Ovary (tissue), 10 donors: ENCODE measurements at places on chromosomes 3 and 15. TPM values are rescaled to one million over a fixed set of nuclear protein-coding genes. Genes with fewer than 3 reads are reported as not detected.

DNA sequence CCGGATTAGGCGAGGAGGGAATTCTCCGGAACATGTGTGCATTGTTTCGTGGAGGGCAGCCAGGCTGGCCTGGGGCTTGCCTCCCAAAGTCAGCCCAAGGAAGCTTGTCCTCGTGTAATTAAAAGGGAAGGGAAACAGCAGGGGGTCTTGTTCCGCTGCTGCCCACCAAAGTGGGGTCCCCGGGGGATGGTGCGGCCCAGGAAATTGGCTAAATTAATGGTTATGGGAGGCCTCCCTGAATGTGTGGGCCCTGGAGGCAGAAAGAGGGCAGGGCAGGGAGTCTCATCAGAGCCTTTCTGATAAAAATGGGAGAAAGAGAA, 118.1 kb downstream of the OPA1 start:
- DNase-seq, result no peak
- no peaks in the 10 kb centered on the region for H3K27me3 ChIP-seq
- no peak overlapping the region for H3K27ac ChIP-seq
- H3K4me1 ChIP-seq, result peaks cover 2% of the 10 kb centered on the region

- H3K36me3 ChIP-seq, result no peaks in the 10 kb centered on the region
- no peak for DNase-seq
- H3K27ac ChIP-seq, result no peak overlapping the region
Measured at GRCh38 chr3:168709073-168709472, 613.3 kb upstream of the GOLIM4 start.

DNA sequence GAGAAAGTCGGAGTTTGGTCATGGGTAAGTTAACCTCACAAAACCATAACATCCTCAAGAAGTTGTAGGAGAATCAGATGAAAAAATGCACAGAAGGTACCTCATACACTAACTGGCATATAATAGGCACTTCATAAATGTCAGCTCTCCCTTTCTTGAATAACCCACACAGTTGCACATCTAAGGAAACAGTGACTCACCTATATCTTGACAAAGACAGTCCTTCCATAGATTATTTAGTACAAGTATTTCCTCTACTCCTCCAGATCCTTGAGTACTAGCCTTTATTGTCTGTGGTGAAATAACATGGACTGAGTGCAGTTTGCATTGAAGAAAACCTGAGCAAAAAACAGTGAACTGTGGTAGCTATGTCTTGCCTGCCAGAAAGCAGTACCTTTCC, 46.6 kb downstream of the MAGI1 start:
- H3K27me3 ChIP-seq, result no peaks in the 10 kb centered on the region
- no peaks in the 10 kb centered on the region for H3K36me3 ChIP-seq
- no peak overlapping the region for H3K27ac ChIP-seq
- no peak overlapping the region for H3K4me3 ChIP-seq
- no peaks in the 10 kb centered on the region for H3K4me1 ChIP-seq

DNA sequence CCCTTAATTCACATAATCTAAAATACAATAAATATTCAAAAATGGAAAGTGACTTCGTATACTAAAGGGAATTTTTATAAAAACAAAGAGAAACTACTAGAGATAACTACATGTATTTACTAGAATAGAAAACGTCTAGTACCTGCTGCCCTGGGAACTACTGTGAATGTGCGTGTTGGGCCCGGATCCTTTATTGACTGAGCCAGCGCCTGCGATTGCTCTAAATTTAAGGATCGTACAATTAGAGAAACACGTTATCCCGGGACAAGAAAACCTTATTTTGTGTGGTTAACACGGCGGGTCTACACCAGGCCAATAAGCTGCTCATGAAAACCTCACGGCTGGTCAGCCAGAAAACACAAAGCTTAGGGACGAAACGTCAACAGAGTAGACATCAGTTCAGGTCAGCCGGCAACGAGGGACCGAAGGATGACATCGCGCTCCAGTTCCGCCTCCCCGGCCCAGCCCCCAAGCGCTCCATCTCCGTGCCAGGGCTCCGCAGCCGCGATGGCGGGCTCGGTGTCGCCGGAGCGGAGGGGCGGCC, 555 bp downstream of the TM2D3 start:
- no peak for DNase-seq
- H3K4me1 ChIP-seq, result peaks cover 7% of the 10 kb centered on the region
- H3K27ac ChIP-seq, result peak overlapping the region; percentile 60
- no peaks in the 10 kb centered on the region for H3K36me3 ChIP-seq
- H3K27me3 ChIP-seq, result no peaks in the 10 kb centered on the region

DNA sequence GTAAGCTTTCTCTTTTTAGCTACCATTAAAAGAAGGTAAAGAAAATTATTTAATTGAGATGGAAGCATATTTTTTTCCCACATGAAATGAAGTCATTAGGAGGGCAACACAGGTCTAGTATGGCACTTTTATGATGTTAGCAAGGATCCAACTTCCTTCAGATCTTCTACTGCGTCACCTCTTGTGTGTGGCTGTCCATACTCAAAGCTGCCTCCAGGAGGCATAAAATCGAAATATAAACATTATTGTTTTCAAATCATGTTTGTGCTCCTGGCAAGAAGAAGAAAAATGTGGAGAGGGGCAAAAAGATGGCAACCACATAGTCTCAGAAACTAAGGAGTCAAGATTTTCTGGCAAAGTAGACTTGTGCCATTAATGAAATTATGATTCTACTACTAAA, 791.7 kb upstream of the EPHA6 start:
- no peak overlapping the region for H3K27ac ChIP-seq
- DNase-seq, result no peak
- H3K36me3 ChIP-seq, result no peaks in the 10 kb centered on the region
- no peak overlapping the region for H3K4me3 ChIP-seq

DNA sequence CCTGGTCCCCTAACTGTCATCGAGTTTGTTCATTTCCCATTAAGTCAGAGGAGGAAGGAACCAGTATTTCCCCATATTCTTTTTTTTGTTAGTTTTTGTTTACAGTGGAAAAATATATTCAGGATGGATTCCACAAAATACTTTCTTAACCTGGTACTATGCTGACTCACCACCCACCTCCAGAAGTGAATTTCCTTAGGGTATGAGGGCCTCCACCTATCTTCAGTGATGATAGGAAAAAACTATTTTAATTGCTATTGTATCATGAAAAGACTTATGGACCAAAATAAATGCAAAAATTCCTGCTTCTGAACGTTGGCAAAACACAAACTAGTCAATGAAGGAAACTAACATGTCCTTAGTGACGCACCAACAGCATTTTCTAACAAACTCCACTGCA, 64.2 kb upstream of the FOXP1 start:
- H3K4me3 ChIP-seq, result no peak overlapping the region
- H3K27ac ChIP-seq, result no peak overlapping the region
- no peaks in the 10 kb centered on the region for H3K4me1 ChIP-seq
- H3K27me3 ChIP-seq, result no peaks in the 10 kb centered on the region
- no peaks in the 10 kb centered on the region for H3K36me3 ChIP-seq

DNA sequence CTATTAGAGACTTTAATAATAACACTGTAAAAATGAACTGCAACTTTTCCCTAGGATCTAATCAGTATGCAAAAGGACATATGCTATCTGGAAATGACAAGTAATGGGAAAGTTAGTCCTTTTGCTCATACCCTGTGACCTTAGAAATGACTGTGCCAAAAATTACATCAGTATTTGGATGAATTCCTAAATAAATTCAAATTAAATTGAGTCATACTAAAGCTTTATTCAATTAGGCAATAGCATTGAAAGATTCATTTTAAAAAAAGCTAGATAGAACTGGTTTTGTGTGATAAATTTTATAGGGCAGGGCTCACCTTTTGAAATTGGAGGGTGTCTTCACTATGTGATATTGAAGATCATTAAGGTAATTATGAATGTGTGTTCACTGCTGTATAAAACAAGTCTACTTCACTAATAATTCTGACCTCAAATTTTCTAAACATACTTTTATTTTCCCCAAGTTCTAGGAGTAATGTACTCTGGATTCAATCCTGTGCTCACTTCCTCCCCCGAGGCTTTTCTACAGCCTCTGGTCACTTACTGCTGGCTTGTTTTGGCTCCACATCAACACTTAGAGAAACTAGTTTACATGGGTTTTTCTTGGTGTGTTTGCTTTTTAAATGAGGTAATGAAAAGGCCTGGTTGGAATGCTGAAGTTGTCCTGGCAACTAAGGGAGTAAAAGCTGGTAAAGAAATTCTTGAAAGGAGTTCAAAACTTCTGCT, 44.4 kb upstream of the SPTSSB start:
- H3K36me3 ChIP-seq, result no peaks in the 10 kb centered on the region
- no peaks in the 10 kb centered on the region for H3K4me1 ChIP-seq
- no peak overlapping the region for H3K4me3 ChIP-seq
- H3K27ac ChIP-seq, result no peak overlapping the region

- no peak for DNase-seq
- H3K4me3 ChIP-seq, result no peak overlapping the region
- no peaks in the 10 kb centered on the region for H3K36me3 ChIP-seq
- no peak overlapping the region for H3K27ac ChIP-seq
Measured at GRCh38 chr3:49628249-49628648, 45.9 kb upstream of the APEH start.

DNA sequence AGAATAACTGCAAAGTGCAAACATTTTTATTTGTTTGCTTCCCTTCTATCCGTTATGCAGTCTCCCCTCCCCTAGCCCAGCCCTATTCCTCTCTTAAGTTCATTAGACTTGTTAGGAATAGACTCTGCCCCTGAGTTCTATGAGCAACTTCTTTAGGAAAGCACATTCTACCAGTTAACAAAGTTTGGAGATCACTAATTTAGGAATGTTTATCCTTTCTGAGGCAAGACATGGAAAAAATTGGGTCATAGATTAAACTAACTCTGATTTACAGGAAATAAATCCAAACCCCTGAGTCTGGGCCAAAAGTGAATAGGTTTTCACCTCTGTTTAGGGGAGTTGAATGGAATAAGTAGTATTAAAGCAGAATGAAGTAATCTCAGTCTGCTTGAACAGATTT, 34.4 kb downstream of the C3orf80 start:
- H3K4me1 ChIP-seq, result no peaks in the 10 kb centered on the region
- no peaks in the 10 kb centered on the region for H3K27me3 ChIP-seq
- no peaks in the 10 kb centered on the region for H3K36me3 ChIP-seq
- no peak overlapping the region for H3K4me3 ChIP-seq

DNA sequence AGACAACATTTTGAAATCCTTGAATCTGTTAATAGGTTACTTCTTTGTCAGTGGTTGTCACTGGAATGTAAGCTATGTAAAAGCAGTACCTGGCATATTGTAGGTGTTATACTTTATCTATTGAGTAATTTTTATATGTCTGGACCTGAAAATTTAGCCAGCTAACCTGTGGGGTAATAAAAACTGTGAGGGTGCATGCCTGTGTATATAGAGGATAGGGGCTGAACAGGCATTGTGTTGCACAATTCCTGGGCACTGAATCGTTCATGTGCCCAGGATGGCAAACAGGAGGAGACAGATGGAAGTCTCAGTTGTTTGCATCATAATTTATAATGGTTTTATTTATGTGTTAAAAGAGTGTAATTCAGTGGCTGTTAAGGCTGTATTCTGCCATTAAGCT, 67.1 kb downstream of the ARMC8 start:
- no peaks in the 10 kb centered on the region for H3K27me3 ChIP-seq
- no peaks in the 10 kb centered on the region for H3K36me3 ChIP-seq
- no peaks in the 10 kb centered on the region for H3K4me1 ChIP-seq
- DNase-seq, result no peak
- H3K4me3 ChIP-seq, result no peak overlapping the region

GRCh38 chr15:45653702-45654424, 19.0 kb downstream of the SQOR start:
- no peak overlapping the region for H3K27ac ChIP-seq
- no peaks in the 10 kb centered on the region for H3K36me3 ChIP-seq
- H3K4me1 ChIP-seq, result peaks cover 2% of the 10 kb centered on the region

DNA sequence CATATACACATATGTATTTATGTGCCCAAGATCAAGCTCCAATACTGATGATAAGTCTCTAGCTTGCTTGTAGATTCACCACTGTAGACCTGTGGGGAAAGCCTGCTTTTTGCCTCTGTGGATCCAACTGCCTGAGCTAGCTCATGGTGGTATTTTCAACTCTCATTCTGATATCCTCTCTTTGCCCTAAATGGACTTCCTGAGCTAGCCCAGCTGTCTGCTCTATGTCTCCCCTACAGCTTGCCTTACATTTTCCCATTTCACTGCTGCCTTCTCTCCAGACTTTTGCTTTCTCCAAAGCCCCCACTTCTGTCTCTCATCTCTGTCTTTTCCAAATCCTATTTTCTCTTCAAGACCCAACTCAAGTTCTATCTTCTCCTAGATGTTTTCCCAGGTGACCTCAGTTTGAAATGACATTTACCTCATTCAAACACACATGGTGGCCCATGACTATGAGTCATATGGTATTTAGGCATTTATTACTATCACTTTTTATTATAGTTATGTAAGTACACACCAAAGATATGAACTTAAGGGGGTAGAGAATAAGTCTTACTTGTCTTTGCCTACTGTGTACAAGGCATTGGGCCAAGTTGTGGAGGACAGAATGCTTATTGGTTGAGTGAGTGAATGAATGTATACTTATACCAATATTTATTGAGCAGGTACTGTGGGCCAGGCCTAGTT, 191.7 kb downstream of the NR1D2 start:
- DNase-seq, result no peak
- no peak overlapping the region for H3K4me3 ChIP-seq
- no peaks in the 10 kb centered on the region for H3K36me3 ChIP-seq
- H3K4me1 ChIP-seq, result no peaks in the 10 kb centered on the region

- no peak for DNase-seq
- H3K27ac ChIP-seq, result no peak overlapping the region
- H3K4me3 ChIP-seq, result no peak overlapping the region
Measured at GRCh38 chr3:156416846-156417558, 137.9 kb downstream of the SSR3 start.

GRCh38 chr15:58490086-58490887, 58.5 kb downstream of the LIPC start:
- no peak overlapping the region for H3K4me3 ChIP-seq
- no peak overlapping the region for H3K27ac ChIP-seq
- no peaks in the 10 kb centered on the region for H3K27me3 ChIP-seq

DNA sequence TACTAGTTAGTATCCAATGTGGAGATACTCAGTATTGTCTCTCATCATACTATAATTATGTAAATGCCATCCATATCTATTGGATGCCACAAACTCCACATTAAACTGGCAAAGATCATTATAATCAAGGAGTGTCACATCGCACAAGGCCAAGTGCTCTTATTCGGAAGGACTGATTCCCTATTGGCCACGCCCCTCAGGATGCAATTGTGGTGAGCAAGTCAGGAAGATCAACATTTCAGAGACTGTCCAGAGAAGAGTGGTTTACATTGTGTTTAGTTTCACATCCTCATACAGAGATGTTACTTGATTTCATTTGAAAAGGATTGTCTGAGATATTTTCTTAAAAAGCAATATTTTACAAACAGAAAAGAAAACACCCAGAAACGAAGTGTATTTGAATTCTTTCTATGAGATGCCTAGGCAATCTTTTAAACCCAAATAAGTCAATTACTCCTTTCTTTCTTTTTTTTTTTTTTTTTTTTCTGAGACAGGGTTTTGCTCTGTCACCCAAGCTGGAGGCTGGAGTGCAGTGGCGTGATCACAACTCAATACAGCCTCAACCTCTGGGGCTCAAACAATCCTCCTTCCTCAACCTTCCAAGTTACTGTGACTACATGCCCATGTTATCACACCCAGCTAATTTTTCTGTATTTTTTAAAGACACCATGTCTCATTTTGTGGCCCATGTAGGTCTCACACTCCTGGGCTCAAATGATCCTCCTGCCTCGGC, 369.1 kb downstream of the RBMS3 start:
- H3K4me3 ChIP-seq, result no peak overlapping the region
- no peak for DNase-seq
- no peak overlapping the region for H3K27ac ChIP-seq
- no peaks in the 10 kb centered on the region for H3K36me3 ChIP-seq

Gene DENND6A
- total RNA-seq, result 38.7 TPM

Gene RASGRF1
- 1.9 TPM for total RNA-seq

Gene FSIP1
- 0.67 TPM for total RNA-seq

Gene ALS2CL
- 7.7 TPM for total RNA-seq

Gene TMEM207
- total RNA-seq, result not detected

Gene DLEC1
- total RNA-seq, result 4.2 TPM

Gene ANAPC13
- 37.3 TPM for total RNA-seq

Gene CNTN4
- total RNA-seq, result 0.35 TPM

Gene DUOX1
- total RNA-seq, result 2.3 TPM
